Choroid plexus epithelial cell (primary cell): ENCODE measurements at places on chromosomes 3 and 15.

GRCh38 chr3:14652-15051 lies 181.9 kb upstream of the CHL1 start:
- DNase-seq, result no peak

DNA sequence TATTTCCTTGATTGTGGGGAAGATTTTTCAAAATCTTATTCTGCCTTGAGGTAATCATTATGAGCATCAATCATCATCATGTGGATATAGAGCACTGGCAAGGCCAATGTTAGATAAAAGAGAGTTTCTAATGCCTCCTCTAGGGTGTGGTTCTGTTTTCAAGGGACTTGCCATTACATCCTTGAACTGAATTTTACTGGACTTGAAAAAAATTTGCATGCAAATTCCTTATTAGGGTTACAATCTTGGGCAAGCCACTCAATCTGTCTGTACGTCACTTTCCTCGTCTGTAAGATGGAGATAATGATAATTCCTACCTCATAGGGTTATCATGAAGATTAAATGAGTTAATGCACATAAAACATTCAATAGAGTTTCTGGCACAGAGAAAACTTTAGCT lies 156.2 kb upstream of the WNT5A start:
- no peak for DNase-seq

GRCh38 chr3:119211193-119211592 lies 29.5 kb downstream of the B4GALT4 start:
- DNase-seq, result no peak

DNA sequence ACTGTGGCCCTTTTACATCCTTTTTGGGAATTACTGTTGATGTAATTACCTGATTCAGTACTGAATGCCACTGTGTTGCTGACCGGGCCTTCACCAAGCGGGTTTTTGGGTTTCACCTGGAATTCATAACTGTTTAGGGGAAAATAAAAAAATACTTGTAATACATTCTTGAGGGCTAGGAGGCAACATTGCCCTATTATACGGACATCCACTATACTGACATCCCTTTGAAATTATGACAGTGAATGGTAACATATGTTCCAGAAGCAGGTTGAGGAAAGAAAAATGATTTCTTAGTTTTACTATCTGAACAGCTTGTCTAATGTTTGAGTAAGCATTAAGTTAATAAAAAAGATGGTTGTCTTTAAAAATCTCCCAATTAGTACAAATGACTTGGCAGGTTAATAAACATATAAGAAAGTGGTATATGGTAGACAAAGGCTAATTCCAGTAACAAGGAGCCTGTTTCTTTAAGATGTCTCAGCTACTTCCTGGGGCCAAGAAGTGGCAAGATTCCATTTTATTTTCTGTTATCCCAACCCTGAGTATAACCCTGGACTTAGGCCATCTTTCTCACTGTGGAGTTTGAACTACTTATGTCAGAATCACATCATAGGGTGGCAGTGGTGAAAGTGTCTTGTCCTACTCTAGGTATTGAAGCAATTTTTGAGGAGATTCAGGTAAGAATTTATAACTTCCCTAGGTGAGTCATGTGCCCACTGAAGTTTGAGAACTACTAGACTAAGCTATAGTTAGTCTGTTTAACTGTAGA lies 45.5 kb downstream of the TFG start:
- no peak for DNase-seq

- no peak for DNase-seq
These were observed 81.0 kb upstream of the NR2E3 start for GRCh38 chr15:71729319-71729718.

DNA sequence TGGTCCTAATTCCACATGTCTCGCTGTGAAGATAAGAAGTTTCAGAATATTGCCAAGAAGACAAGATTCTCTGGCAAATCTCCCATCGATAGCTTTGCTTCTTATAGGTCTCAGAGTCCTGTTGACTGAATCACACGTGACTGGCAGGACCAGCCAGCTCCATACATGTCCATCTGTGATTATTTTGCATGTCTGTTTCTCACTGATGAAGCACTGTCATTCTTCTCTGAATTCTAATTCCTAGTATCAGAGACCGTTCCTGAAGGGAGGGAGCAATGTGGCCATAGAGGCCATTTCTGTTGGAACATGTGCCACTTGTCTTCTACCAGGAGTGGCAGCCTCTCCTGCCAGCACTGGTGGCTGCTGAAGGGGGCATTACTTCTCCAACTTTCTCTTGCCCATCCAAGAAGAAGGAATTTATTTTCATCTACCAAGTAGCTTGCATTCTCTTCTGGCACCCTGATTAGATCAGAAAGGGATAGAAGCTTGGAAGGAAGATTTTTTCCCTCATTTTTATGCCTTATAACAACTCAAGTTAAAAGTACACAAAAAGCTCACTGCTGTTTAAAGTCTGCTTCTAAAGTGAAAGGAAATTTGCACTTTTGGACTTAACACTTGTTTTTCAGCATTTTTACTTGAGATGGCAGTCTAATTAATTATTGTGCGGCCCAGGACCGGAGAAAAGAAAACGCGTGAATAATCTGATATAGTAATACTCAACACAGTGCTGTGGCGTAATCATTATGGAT lies 115.8 kb downstream of the IQCH start:
- no peak for DNase-seq

- no peak for DNase-seq
These were observed 127.0 kb downstream of the THSD4 start for GRCh38 chr15:71242292-71242691.

GRCh38 chr3:46370839-46371518 lies at the start of gene CCR5:
CCR5 (plus strand) TSS chr3:46370946; CDS start chr3:46372903, 1,957 bp downstream.
- peak; percentile 17 for DNase-seq

DNA sequence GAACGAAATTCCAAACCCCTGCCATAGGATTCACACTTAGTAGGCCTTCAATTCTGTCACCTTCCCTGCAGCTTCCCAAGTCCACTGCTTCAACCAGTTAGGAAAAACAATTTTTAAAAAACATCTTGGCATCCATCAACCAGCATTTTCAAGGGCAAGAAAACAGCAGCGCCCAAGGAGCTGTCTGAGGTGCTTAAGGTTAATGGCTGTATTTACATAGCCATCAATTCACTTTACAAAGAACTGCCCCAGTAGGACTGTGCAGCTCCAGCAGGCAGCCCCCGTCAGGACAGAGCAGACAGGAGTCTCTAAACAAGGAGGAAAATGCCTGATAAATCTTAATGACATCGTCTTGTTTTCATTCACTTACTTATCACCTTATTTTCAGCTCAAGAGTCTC lies 13.3 kb downstream of the TAFA4 start:
- DNase-seq, result peak; percentile 44

DNA sequence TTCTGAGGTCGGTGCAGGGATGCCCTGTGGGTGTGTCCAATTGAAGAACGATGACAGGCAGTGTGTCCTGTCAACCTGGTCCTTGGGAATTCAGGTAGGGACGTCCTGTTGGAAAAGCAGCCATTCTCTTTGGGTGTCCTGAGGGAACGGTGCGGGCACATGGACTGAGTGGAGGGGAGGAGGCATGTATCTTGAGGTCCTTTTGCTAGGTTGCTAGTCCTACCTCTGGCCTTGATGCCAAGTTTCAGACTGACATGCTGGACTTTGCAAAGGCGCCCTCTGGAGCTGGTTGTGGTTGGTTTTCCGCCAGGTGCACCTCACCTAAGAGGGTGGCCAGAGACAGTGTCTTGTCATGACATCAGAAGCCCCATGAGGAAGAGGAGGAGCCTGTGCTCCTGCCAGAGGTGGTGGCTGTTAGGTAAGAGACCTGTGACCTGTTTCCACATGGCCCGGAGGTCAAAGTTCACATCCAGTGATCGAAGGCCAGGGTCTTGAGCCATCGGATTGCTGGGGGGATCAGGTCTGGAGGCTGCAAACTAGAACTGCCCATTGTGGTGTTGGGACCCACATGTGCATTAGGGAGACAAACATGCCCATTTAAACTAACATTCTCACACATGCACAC lies 106.3 kb downstream of the SNRPN start:
- no peak for DNase-seq

GRCh38 chr3:24963762-24964625 lies 464.1 kb upstream of the RARB start:
- peak; percentile 77 for DNase-seq
